AG10803 (cell line): ENCODE measurements at places on chromosomes 6 and 20.

DNA sequence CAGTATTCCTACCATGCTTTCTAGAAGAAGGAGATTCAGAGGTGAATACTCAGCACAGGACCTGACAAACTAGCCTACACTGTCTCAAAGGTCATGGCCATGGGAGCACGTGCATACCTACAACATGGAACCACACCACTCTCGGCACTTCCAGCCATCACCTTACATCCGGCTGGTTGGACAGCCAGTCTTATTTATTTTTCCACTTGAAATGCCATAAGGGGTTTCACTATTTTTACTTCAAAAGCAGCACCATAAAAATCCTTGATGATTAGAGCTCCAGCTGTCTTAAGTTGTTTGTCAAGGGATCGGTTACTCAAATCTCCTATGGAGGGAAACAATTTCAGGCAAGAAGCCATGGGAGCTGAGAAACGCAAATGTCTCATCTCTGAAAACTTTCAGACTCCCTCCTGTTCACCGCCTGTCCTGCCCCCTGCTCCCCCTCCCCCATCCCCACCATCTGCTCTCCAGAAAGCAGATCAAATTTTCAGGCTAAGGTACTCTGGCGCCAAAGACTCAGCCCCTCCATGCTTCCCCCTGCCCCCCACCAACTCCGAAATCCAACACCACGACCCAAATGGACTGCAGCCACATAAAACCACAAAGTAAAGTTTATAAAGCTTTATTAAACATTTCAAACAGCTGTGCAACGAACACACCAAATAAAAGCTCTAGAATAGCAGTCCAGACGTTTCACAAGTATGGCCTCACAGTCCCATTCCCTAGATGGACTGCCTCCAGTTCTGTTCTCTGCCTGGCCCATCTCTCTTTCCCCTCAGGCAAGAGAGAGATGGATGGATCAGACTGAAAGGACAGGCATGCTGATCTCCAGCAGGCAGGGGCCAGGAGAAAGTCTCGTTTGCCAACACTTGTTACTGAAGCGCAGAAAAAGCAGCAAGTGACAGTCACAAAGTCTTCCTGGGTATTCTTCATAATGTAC is 4.0 kb upstream of the NNAT start:
- DNase-seq, result peak; percentile 82

DNA sequence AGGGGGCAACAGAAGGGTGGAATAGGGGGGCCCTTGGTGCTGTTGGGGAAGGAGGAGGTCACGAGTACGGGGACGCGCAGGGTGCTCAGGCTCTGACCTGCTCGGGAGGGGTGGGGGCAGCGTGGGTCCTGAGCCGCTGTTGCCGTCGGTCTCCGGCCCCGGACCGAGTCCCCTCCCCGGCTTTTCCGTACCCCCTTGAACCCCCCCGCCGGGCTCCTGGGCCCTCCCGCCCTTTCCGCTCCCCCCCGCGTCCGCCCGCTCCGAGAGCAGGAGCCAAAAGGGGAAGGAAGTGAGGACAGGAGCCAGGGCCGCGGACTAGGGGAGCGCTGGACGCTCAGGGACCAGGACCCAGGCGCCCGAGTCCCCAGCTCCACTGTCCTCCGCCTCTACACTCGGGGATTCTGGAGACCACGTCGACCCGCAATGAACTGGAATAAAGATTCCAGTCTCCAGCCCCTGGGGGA is at the start of gene RGL2:
Gene RGL2, minus strand, starts transcription at position 170 of the 464 bp plus-strand sequence. CDS start 332 bp downstream, outside the sequence.
- peak; percentile 65 for DNase-seq

DNA sequence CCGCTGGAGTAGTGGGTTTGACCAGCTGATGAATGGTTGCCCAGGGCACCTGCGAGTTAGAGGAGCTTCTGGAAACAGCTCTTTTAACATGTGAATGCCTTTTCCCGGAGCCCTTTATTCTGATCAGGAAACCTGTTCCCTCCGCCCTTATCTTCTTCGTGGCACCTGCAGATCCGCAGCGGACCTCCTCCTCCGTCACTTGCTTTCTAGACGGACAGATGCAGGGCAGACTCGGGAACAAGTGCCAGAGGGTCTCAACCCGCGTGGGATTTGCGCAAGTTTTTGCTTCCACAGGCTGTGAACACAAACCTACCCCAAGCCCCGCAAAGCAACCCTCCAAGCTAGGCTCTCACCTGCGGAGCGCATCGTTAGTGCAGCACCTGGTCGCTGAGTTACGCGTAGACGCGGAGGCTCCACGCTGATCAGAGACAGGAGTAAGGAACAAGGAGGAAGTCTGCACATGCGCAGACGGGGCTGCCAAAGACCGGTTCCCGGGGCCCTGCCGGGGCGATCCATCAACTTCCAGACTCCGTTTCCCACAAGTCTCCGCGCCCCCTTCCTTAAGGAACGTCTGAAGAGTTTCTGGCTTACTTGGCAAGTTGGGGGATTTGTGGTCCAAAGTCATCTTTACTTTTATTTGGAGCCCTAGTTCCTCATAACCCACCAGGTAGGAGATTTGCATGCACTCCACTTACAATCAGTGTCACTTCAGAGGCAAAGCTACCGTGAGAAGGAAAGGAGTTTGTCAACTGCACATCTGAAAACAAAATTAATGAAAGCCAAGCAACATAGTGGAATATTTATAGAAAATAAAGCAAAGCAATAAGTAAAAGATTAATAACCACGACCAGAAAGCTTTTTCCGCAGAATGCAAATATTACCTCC is 52.7 kb upstream of the ELMO2 start:
- no peak for DNase-seq

DNA sequence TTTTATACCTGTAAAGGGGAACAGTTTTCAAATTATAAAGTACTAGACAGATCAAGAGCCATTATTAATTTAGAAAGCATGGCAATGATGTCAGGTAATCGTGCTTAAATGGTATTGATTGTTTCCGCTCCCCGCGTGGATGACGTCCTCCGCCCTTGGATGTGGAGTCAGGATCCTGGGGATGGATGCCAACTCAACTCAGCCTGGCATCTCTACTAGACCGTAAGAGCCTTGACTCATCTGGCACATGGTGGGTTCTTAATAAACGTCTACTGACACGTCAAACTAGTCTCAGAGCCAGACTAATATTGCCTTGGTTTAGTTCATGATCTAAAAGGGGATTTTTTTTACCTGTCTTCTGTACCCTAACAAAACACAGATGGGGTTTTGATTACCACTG is 80.2 kb downstream of the LRFN2 start:
- peak; percentile 1 for DNase-seq

DNA sequence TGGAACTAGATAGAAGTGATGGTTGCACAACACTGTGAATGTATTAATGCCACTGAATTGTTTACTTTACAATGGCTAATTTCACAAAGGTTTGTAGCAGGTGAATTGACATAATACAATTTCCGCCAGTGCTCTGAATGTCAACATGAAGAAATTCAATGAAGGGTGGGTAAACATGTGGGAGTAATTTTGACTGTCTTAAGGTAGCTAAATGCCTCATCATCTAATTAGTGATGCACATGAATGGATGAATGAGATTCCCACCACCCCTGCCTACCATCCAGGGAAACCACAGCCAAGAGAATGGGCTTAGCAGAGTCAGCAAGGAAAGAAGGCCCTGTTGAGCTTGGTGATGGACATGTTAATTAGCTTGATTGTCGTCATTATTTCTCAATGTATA is 275.3 kb downstream of the ALDH8A1 start:
- DNase-seq, result no peak

DNA sequence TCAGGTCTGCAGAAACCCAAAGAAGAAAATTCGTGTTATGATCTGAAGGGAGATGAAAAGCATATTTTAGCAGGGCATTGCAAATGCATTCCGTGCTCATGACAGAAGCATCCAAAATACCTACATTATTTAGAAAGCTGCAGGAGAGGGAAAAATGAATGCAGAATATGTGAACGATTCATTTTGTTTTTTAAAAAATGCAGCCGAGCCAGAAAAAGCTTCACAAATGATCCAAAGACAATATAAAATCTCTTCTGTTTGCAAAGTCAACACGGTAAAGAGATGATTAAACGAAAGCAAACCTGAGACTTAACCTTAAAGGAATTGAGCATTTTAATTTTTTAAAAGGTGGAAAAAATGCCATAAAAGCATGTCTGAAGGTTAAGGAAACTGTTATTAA is 136.1 kb upstream of the SULF2 start:
- DNase-seq, result peak; percentile 24

GRCh38 chr20:56554869-56555268 is 21.8 kb downstream of the FAM209B start:
- peak; percentile 98 for DNase-seq

DNA sequence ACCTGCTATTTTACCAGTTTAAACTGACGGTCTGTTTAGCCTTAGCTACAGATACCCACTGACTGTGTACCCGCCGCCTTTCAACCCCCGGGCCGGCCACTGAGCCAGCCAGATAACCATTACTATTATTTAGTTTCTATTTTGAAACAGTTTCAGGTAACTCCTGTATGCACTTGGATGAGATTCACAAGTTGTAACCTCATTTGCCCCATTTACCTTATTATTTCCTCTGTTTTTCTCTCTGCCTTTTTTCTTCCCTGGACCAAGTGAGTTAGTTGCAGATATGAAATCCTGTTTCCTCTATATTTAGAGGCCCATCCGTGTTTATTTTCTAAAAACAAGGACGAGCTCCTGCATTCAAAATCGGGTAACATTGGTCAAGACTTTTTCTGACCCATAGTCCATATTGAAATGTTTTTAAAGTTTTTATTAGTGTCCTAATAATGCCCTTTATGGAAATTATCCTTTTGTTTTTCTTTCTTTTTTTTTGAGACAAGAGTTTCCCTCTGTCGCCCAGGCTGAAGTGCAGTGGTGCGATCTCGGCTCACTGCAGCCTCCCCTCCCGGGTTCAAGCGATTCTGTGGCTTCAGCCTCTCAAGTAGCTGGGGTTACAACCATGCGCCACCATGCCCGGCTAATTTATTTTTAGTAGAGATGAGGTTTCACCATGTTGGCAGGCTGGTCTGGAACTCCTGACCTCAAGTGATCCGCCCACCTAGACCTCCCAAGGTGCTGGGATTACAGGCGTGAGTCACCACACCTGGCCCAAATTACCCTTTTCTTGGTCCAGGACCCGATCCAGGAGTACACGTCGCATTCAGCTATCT is 767 bp downstream of the AP5S1 start:
- DNase-seq, result no peak

- peak; percentile 45 for DNase-seq
Measured at GRCh38 chr20:61886721-61887595, 178.7 kb downstream of the TAF4 start.

- DNase-seq, result peak; percentile 62
Measured at GRCh38 chr6:38603966-38604365, 35.8 kb downstream of the BTBD9 start.

GRCh38 chr6:35541836-35542235 is 29.1 kb upstream of the TULP1 start:
- DNase-seq, result no peak

DNA sequence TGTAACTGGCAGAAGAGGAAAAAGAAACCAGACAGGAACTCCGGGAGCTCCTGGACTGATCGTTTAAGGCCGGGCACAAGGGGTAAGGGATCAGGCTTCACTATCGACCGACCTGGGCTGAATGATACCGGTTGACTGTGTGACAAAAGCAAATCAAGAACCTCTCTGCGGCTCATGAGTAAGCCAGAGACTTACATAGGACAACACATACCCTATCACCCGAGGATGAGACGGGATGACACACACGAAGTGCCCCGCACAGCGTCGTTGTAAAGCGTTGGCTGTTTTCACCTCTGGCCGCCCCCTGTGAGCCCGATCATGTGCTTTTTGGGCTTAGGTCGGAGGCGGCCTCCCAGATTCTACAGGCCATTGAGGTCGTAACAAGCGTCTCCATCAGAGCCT is 695 bp upstream of the TGIF2 start:
- peak; percentile 20 for DNase-seq

DNA sequence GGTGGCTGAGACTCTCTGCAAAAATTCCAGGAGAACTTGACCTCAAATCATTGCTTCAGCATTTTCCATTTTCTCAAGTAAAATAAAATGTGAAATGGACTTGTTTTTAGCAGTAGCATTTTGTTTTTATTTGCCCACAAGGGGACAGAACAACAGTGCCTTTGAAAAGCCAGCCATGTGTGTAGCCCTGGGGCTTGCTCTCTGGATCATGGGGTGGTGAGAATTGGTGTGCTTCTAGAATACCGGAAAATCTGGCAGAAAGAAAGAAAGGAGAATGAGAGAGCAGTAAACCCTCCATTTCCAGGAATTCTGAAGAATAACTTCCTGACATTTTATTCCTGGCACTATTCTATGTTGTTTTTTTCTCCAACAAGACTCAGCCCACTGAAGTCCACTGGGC is 254.7 kb upstream of the MOCS1 start:
- DNase-seq, result no peak

DNA sequence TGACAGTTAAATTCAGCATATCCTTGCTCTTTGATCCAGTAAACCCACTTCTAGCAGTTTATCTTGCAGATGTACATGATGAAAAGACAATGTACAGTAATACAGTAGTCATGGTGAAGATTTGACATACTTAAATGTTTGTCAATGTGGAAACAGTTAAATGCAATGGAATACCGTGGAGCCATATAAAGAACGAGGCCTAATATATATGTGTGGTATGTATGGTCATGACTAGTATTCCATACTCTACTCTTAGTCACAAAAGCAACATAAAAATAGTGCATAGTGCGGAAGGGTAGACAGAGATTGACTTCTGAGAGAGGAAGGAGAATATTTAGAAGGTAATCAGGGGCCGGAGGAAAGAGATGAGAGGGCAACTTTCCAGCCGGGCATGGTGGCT is 70.7 kb upstream of the ARMC2 start:
- no peak for DNase-seq

DNA sequence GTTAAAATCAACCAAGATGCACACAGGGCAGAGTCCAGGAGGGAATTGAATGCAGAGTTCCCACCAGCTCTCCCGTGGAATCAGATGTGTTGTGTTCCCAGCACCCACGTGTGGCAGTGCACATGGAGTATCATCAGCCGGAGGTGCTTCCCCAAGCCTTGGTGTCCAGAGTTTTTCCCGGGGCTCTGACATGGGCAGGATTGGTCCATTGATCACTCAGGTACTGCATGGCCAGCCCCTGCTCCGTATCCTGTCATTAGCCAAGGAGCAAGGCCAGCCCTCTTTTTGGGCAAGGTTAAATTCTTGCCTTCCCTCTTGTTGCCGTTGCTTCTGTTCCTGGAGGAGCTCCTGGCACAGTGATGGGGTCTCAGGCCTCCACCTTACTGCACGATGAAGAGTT is 28.6 kb upstream of the SLC22A1 start:
- DNase-seq, result no peak

DNA sequence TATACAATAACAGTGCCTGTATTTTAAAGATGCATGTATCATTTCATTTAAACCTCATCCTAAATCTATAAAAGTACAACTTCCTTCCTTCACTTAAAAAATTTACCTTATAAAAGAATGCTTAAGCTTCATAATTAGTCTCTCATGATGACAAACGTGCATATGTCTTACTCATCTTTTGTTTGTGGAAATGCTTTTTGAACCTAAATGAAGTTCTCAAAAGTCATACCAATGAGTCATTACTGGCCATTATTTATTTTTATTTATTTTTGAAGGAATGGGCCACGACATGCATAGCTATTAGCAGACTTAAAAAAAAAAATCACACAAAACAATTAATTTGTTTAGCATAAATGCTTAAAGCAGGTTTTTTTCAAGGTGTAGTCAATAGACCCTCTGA is 3.7 kb downstream of the TFB1M start:
- peak; percentile 20 for DNase-seq
